ENCODE measurements at places on chromosomes 7 and 10.

- no peak for DNase-seq
Observed at GRCh38 chr10:130511766-130512165, 375.6 kb downstream of the GLRX3 start.

DNA sequence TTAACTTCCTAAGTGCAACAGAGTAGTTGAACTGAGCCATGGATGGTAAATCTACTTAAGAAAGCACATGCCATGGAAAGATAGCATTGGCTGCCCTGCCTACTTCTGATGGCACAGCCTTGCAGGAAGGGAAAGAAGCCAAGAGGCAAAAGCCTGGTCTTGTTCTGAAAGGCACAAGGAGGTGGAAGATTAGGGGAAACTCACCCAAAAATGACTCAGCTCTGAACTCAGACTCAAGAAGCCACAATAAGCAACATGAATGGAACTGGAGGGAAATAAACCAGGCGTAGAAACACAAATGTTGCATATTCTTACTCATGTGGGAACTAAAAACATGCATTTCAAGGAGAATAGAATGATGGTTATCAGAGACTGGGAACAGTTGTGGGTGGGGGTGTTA lies 20.8 kb upstream of the ALOX5 start:
- peak; percentile 83 for DNase-seq

DNA sequence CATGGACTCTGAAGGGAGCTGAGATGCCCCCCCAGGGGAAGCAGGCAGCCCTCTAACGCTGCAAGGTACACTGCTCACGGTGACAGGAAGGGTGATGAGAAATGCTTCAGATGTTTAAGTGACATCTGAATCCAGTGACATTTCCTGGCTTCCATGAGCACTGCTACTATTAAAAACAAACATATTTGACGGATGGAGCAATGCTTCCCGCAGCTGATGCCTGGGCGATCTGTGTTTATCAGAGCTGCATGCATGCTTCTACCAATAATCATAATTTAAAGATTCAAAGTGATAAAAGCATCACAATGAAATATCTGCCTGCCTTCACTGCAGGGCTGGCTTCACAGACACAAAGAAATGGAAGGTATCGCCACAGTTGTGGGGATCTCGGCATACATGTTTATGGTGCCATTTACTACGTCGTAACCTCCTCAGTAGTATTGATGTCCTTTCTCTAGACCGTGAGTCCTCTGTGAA lies 66.1 kb upstream of the AOAH start:
- no peak for DNase-seq

DNA sequence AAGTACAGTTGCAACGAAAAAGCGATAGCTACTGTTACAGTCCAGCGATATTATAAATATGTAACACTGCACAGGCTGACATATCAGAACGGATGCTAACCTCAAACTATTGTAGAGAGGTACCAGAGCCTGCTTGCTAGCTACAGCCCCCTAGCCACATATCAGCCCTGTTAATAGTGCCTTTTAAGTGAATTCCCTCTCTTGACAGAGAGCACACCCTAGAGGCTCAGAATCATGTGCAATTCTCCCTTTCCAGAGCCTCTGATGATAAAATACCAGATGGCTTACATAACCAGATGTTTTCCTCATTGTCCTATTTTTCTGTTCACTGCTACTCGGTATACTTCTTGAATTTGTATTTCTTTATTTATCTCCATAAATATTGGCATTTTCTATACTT lies 960.7 kb upstream of the CELF2 start:
- no peak for DNase-seq

DNA sequence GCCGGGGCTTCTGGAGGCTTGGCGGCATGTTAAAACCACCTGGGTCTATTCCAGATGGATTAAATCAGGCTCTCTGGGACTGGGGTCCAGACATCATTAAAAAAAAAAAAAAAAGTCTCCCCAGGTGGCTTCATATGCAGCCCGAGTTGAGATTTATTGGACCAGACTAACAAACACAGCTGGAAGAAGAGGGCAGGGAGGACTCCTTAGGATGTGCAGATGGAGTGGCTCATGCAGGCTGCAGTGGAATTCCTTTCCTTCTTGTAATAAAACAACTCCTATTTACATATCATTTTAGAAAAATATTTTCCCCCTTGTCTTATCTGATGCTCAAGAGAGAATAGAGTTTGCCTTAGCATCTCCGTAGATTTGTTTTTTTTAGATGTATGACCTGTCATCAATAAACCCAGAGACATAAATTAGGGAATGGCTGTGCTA lies 238.1 kb downstream of the CAMK1D start:
- no peak for DNase-seq

DNA sequence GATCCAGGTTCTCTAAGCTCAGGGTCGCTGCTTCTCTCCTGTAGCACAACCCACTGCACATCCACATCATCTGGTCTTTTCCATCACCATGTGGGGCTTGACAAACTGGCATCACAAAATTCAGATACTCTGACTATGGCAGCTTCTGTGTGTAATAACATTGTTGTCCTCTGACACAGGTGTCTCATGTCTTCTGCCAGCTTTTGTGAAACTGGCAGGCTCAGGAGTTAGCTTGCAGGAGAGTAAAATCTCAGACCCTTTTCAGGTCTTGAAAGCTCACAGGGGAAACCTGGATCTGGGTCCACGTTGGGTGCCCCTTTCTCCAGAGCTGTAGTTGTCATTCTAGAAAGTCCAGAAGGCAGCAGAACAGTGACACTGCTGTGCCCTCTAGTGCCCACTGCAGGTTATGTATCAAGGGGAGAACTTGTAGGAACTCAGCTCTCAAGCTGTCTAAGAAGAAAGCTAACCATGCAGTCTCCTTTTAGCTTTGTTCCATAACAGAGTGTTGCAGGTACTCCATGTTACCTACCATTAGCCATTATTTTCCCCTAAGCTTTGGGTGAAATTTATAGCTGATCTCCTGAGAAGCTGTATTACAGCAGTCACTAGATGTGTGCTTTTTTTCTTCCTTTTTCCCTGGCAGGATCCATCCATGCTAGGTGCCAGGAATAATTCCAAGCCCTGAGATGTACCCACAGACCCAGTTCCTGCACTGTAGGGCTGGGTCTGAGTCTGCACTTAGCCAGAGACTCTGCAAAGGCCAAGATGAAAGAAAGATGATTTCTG lies 102.7 kb downstream of the ZNF248 start:
- peak; percentile 9 for DNase-seq

GRCh38 chr7:94398841-94399240 lies 4.1 kb downstream of the COL1A2 start:
- DNase-seq: no peak

- DNase-seq: no peak
Observed at GRCh38 chr7:64880322-64881297, 22.5 kb upstream of the ZNF273 start.

Measured in suppressor macrophage treated with lipopolysaccharide for 1 hour (primary cell).